Hepatic stellate cell (primary cell): ENCODE measurements at places on chromosomes 3 and 15.

- DNase-seq, result no peak
These were observed 20.6 kb downstream of the SAMD7 start for GRCh38 chr3:169931747-169932520.

DNA sequence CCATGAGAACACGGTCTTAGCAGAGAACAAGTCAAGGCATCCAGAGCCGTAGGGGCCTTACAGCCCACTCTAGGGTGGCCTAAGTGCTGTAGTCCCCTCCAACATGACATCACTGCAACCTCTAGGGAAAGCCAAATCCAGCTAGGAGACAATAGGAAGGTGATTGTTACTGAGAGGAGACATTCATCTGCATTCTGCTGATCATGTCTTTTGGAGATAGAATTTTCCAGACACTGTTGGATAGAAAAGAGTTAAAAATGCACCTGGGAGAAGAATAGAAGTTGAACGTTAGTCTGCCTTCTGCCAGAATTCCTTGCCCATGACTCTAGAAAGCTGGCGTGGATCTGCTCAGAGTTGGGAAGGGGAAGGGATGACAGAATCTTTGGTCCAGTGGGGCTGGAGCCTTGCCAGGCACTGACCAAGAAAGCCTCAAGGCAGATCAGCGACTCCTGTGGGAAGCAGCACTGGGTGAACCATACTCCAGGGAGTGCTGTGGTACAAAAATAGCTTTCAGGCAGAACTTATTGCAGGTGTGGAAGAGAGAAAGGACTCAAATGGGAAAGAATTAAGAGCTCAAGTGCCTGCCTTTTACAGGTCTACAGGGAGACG lies 44.8 kb upstream of the RAF1 start:
- peak; percentile 73 for DNase-seq

GRCh38 chr3:20250786-20251185 lies 64.8 kb upstream of the SGO1 start:
- DNase-seq, result no peak

- DNase-seq, result peak; percentile 34
These were observed 56.9 kb downstream of the AMOTL2 start for GRCh38 chr3:134317106-134317947.

DNA sequence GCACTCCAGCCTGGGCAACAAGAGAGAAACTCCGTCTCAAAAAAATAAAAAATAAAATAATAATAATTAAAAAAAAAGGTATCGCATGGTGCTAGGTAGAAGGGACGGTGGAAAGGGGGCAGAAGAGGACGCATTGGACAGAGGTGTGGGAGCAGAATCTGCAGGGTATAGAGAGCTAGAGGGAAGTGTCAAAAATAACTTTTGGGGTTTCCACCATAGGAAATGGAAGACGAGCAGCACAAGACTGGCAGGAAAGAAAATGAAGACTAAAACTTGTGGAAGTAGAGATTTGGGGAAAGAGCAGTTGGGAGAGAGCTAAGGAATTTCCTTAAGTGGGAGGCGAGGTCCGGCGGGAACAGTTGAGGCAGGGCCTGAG lies 585 bp upstream of the MKRN2 start:
- DNase-seq, result no peak

- no peak for DNase-seq
These were observed 132.3 kb downstream of the STAC start for GRCh38 chr3:36512555-36512954.

DNA sequence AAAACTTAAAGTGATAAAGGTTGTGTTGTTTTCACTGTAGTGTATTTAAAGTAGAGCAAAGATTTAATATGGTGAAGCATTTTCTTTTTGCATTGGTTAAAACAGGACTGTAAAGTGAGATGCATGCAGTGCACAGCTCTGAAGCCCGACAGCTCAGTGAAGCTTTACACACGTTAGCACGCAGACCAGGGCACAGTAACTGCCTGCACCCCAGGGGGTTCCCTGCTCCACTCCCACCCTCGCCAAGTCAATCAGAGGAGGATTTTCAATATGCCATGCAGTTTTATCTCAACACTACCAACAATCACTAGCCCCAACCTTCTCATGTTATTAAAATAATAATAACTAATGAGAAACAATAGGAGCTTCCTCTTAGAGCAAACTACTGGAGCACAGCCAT lies 28.1 kb upstream of the BCL2L10 start:
- no peak for DNase-seq

GRCh38 chr15:74529921-74530320 lies 11.1 kb upstream of the ARID3B start:
- peak; percentile 34 for DNase-seq

DNA sequence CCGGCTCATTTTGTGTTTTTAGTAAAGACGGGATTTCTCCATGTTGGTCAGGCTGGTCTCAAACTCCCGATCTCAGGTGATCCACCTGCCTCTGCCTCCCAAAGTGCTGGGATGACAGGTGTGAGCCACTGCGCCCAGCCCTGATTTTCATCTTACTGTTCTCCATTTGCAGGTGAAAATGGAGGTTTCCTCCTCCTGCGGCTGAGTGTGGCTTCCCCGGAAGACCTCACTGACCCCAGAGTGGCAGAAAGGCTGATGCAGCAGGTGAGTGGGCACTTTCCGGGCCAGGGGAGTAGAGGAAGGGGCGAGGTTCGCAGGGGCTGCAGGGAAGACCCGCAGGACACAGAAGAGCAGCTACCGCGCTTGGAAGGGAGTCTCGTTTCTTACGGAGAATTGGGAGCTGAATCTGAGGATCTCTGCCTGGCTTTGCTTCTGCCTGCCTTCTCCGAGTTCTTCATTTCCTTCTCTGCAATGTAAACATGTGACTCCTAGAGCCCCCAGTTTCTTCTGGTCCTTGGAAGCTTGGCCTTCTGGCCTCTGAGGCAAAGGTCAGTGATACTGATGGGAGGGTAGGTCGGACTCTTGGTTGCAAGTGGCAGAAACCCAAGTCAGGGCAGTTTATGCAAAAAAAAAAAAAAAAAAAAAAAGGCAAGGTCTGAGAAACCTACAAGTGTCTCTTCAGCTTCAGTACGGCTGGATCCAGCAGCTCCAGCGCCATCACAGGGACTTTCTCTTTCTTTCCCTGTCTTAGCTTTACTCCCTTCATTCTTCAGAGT lies 8.9 kb downstream of the MUC20 start:
- no peak for DNase-seq

DNA sequence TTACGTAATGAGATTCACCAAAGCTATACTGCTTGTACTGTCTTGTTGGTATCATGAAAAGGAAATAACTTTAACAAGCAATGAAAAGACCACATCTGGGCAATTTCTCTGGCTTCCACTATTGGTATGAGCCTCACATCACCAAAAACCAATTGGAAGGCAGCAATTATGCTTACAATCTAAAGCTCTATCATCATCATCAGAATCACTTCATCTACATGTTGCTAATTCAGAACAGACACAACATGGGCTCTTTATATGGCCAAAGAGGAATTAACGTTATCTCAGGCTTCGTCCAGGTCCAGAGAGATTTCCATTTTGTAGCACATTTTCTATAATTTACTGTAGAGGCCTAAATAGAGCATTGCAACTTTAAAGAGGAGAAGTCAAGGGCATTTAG lies 36.6 kb upstream of the SLCO3A1 start:
- no peak for DNase-seq
